ENCODE measurements at places on chromosomes 13 and 19.

DNA sequence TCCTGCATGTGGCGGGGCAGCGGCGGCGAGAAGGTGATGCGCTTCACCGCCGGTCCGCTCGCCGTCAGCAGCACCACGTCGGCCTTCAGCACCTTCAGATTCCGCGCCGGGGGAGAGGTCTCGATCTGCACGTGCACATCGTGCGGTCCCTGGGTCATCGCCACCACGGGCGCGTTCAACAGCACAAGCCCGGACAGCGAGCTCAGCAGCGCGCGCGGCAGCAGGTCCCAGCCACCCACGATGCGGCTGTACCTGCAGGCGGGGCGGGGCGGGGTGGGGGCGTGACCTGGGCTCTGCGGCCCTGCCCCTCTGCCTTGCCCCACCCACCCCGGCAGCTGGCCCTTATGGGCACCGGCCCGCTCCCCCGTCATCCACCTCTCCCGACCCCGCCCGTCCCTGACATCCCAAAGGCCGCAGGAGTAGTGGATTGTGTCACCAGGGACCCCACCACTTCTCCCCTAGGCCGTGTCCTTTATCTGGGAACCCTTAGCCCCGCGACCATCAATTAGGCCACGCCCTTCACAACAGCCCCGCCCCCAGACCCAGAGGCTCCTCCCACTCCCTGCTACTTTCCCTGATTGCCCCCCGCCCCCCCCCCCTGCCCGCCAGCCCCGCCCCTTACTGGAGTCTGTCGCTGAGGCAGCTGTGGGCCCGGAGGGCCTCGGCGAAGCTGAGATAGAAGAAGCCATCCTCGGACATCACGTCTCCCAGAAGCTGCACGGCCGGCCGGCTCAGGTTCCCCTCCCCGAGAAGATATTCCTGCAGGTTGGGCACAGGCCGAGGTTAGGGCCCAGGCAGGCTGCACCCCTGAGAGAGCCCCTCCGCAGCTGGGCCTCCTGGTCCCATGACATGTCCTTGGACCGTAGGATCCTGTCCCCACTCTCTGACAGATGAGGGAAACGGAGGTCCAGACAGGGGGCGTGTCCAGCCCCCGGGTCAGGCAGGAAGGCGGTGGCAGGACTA is 6.1 kb downstream of the IL4I1 start:
- no peak for DNase-seq

- DNase-seq: no peak
These were observed 870.8 kb upstream of the SPRY2 start for GRCh38 chr13:81211713-81212112.

- no peak for DNase-seq
These were observed 94.7 kb upstream of the GJB6 start for GRCh38 chr13:20326809-20327208.

DNA sequence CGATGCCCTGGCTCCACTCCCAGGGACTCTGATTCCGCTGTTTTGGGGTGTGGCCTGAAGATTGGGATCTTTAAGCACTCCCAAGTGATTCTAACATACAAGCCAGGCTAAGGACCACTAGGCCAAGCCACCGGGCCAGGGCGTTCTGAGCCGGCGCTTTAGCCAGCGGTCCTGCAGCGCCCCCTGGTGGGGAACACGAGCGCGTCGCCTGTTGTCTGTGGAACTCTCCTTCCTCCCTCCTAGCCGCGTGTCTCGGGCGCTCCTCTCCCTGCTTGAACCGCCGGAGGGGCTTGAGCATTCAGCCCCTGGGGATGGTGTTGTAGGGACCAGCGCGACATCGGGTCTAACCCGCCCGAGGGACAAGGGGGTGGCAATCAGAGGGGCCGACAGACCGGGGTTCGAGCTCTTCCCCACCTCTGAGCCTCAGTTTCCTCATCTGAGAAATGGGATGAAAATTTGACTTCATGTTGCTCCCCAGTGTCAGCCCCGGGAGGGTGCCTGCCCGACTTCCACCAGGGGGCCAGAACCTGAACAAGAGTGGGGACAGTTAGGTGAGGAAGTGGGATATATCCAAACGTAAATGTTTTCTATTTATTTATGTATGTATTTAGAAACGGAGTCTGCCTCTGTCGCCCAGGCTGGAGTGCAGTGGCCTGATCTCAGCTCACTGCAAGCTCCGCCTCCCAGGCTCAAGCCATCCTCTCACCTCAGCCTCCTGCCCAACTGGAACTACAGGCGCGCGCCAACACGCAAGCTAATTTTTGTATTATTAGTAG is 18.0 kb upstream of the PNMA8B start:
- DNase-seq: peak; percentile 69

DNA sequence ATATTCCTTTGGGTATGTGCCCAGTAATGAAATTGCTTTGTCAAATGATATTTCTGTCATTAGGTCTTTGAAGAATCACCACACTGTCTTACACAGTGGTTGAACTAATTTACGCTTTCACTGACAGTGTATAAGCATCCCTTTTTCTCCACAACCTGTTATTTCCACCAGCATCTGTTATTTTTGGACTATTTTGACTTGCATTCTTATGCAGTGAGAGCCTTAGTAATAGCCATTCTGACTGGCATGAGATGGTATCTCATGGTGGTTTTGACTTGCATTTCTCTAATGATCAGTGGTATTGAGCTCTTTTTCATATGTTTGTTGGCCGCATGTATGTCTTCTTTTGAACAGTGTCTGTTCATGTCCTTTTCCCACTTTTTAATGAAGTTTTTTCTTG is 92.0 kb upstream of the SPATA13 start:
- DNase-seq: no peak

DNA sequence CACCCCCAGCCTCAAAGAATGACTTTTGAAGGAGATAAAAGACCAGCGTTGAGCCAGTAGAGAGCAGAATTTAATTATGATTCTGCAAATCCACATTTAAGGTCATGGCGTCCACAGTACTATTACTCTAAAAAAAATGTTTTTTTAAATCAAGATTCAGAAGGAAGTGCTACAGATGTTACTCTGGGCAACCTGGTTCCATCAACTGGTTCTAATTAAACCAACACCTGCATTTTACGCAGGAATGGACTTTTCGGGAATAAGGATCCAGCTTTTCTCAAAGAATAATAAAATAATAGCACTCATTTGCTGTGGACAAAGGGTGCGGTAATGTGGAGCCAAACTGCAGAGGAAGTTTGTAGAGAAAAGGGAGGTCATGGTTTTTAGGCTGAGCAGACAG is 62.9 kb upstream of the IPO5 start:
- no peak for DNase-seq

DNA sequence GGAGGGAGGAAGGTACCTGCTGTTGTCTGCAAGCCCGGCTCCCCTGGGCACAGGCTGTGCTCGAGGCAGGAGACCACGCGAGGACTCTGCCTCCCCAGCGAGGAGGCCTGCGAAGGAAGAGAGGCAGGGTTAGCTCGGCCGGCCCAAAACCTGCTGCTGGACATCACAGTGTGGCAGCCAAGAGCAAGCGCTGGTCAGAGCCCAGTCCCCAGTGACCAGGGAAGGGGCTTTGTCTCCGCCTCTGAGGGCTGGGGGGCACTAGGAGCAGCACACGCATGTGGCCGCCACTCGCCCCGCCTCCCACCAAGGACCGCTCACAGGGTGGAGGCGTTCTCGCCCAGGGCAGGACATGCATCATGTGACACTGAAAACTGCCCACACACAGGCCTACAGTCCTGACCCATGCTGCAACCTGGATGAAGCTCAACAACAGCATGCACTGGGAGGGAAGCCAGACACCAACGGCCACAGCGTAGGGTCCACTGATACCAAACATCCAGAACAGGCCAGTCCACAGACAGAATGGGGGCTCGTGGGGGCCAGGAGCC is 8.5 kb downstream of the MIER2 start:
- no peak for DNase-seq

All from putamen (tissue), 1 donor.